T1000 (cell line): ENCODE measurements at places on chromosomes 3 and 15.

DNA sequence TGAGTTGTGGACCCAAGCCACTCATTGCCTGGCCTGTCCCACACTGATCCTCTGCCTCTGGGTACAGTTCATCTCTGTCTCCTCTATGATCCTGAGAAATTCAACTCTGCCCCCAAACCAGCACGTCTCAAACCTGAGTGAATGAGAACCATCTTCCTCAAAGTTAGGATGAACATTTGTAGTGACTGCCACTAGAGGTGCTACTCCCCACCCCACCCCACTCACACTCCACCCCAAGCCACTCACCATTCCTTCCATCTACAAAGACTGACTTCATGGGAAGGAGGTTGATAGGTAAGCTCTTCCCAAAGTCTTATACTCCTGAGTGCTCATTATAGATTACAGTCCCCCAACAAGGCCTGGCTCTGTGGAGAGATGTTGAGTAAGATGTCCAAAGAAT, 43.8 kb downstream of the NEK10 start:
- DNase-seq, result no peak

- DNase-seq, result no peak
Measured at GRCh38 chr3:117499189-117499870, 789.8 kb downstream of the TUSC7 start.

DNA sequence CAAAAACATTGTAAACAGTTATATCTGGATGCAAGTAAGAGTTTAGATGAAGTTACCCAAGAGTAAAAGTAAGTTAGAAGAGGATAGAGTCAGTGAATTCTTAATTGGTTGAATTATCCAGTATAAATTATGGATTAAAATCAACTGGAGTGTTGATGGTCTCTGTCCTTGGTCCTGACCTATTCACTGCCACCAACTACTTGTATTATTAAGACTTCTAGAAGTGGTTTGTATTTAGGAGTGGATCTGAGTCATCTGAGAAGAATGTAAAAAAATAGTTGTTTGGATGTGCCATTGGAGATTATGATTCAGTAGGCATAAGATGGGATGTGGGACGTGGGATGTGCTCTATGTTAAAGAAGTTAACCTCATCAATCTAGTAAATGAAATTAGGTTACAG, 86.4 kb downstream of the SYNPR start:
- DNase-seq, result no peak

GRCh38 chr15:31305796-31306425, 20.7 kb upstream of the KLF13 start:
- DNase-seq, result no peak

DNA sequence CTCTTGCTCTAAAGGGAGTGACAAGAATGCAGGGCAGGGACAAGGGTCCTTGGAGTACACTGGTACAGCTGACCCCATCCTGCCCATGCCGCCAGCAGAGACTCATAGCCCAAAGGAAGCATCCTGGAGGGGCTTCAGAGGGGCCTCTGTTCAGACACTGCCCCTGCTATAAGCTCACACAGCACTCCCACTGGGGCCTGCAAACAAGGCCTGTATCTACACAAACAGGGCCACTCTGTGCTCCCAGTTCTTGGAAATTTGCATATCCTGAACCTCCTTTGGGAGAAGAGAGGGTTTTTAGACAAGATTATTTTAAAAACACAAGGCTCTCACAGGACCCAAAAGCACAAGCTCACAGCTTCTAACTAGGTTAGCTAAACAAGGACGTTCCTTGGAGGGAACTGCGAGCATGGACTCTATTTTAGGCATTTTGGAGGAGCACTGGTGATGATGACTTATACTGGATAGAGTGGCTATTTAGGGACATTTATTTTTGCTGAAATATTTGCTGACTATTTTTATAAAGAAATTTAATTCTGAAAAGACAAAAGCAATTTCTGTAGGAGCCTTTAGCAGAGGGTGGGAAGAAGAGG, 16.4 kb upstream of the ANKRD34C start:
- no peak for DNase-seq
